IMR-90 (cell line): ENCODE measurements at places on chromosomes 13 and 19. TPM values are rescaled to one million over a fixed set of nuclear protein-coding genes. Genes with fewer than 3 reads are reported as not detected.

ANO8 gene
- 1.6 and 1.7 TPM in 2 replicates for total RNA-seq

ZNF98 gene
- total RNA-seq, result not detected in 2 replicates

LILRB5 gene
- not detected in 2 replicates for total RNA-seq

GNG7 gene
- total RNA-seq, result under 0.01 TPM in 2 replicates

MYO9B gene
- 59.7 and 61.8 TPM in 2 replicates for total RNA-seq

GNA15 gene
- total RNA-seq, result 0.18 and 0.28 TPM in 2 replicates

ABHD13 gene
- total RNA-seq, result 4.1 and 10.6 TPM in 2 replicates

PLA2G4C gene
- total RNA-seq, result 4.3 and 5.0 TPM in 2 replicates

NBEA gene
- total RNA-seq, result 2.2 TPM in 2 replicates

KIR2DL4 gene
- not detected in 2 replicates for total RNA-seq

FAM216B gene
- total RNA-seq, result not detected in 2 replicates

CKAP2 gene
- 44.6 and 62.5 TPM in 2 replicates for total RNA-seq

MAMSTR gene
- 0.18 and 0.28 TPM in 2 replicates for total RNA-seq

ZNF85 gene
- 5.9 and 11.4 TPM in 2 replicates for total RNA-seq

STOML3 gene
- not detected in 2 replicates for total RNA-seq

HIPK4 gene
- total RNA-seq, result 0.18 and 0.28 TPM in 2 replicates

ZNF582 gene
- 1.7 and 1.8 TPM in 2 replicates for total RNA-seq

MAP2K2 gene
- 107 and 115 TPM in 2 replicates for total RNA-seq

NR2C2AP gene
- total RNA-seq, result 5.4 and 6.9 TPM in 2 replicates

IRGC gene
- not detected in 2 replicates for total RNA-seq

ZNF729 gene
- total RNA-seq, result not detected in 2 replicates

CBARP gene
- 0.18 and 0.56 TPM in 2 replicates for total RNA-seq

FSD1 gene
- total RNA-seq, result 17.4 and 19.2 TPM in 2 replicates

ARRDC5 gene
- total RNA-seq, result not detected in 2 replicates

PEG3 gene
- total RNA-seq, result not detected in 2 replicates

SYCN gene
- not detected in 2 replicates for total RNA-seq

NLRP11 gene
- total RNA-seq, result not detected in 2 replicates

C19orf81 gene
- not detected in 2 replicates for total RNA-seq

ZNF791 gene
- 15.8 and 19.4 TPM in 2 replicates for total RNA-seq

ZNF665 gene
- total RNA-seq, result 2.5 and 3.0 TPM in 2 replicates

SPPL2B gene
- total RNA-seq, result 3.4 and 4.2 TPM in 2 replicates

LILRA2 gene
- total RNA-seq, result not detected in 2 replicates

SUCLA2 gene
- total RNA-seq, result 31.5 and 50.5 TPM in 2 replicates

TMPRSS9 gene
- total RNA-seq, result not detected in 2 replicates

PCDH20 gene
- not detected in 2 replicates for total RNA-seq

PET100 gene
- 1.4 and 5.3 TPM in 2 replicates for total RNA-seq

CTXN1 gene
- 0.36 and 0.56 TPM in 2 replicates for total RNA-seq

BST2 gene
- total RNA-seq, result 0.18 and 0.28 TPM in 2 replicates

NACC1 gene
- 42.5 and 56.7 TPM in 2 replicates for total RNA-seq

ACER1 gene
- total RNA-seq, result not detected in 2 replicates

PRKCG gene
- not detected in 2 replicates for total RNA-seq

COLGALT1 gene
- 74.2 and 77.1 TPM in 2 replicates for total RNA-seq

ZNF414 gene
- 1.1 and 3.2 TPM in 2 replicates for total RNA-seq

IGFL1 gene
- not detected in 2 replicates for total RNA-seq

CADM4 gene
- total RNA-seq, result 1.7 and 2.0 TPM in 2 replicates

COX6B1 gene
- total RNA-seq, result 913 and 983 TPM in 2 replicates

TNFSF13B gene
- total RNA-seq, result 0.54 and 0.56 TPM in 2 replicates

CEACAM19 gene
- 0.56 and 0.72 TPM in 2 replicates for total RNA-seq

GFY gene
- total RNA-seq, result not detected in 2 replicates

ZNF844 gene
- total RNA-seq, result 8.1 and 12.0 TPM in 2 replicates

SSC5D gene
- 1.4 and 1.7 TPM in 2 replicates for total RNA-seq

CEACAM20 gene
- total RNA-seq, result not detected in 2 replicates

ZNF486 gene
- 4.1 and 6.9 TPM in 2 replicates for total RNA-seq

IGSF23 gene
- under 0.01 TPM in 1 of 2 replicates, not detected in the other for total RNA-seq

DNAJC15 gene
- total RNA-seq, result 7.0 and 12.5 TPM in 2 replicates

ADGRE2 gene
- total RNA-seq, result not detected in 2 replicates

SRRM5 gene
- not detected in 2 replicates for total RNA-seq

ZNF440 gene
- 8.4 and 9.4 TPM in 2 replicates for total RNA-seq
